Stimulated activated CD4-positive, alpha-beta T cell treated with anti-CD3 and anti-CD28 coated beads, Interleukin-4, amount 100 ng/mL, for 1 hour (primary cell): ENCODE measurements at places on chromosomes 1 and 21.

- DNase-seq = no peak
Measured at GRCh38 chr1:151565502-151566189, 25.5 kb downstream of the TUFT1 start.

- DNase-seq = no peak
Measured at GRCh38 chr21:31556662-31557061, 102.8 kb upstream of the SOD1 start.

DNA sequence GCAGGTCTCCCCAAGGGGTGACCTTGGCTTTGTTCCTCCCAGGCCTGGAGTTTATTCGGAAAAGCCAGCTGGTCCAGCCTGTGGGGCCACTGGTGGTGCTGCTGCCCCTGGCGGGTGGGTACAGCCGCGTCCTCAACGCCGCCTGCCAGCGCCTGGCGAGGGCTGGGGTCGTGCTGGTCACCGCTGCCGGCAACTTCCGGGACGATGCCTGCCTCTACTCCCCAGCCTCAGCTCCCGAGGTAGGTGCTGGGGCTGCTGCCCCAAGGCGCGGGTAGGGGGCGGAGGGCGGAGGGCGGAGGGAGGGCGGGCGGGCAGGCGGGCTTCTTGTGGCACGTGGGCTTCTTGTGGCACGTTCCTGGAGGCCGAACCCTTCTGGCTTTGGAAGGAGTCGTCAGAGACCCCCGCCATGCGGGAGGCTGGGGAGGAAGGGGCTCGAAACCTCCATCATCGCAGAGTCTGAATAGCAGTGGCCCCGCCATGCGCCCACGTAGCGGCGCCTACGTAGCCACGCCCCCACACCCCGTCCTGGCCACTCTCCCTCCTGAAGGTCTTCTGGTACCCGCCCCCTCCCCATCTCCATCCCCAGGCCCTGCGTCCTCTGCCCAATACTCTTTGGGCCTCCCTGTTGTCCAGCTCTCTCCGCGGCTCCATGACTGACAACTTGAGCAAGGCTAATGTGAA, 16.7 kb downstream of the PCSK9 start:
- DNase-seq = no peak

- DNase-seq = no peak
Measured at GRCh38 chr1:178273707-178274410, 180.0 kb downstream of the RASAL2 start.
